ENCODE measurements at places on chromosomes 4 and X. TPM values are rescaled to one million over a fixed set of nuclear protein-coding genes. Genes with fewer than 3 reads are reported as not detected.
A peak's percentile ranks its signal among the peaks of the same experiment; 100 is the strongest.

- no peak for DNase-seq
Observed at GRCh38 chr4:153683763-153684181, 308 bp upstream of the TLR2 start.

DNA sequence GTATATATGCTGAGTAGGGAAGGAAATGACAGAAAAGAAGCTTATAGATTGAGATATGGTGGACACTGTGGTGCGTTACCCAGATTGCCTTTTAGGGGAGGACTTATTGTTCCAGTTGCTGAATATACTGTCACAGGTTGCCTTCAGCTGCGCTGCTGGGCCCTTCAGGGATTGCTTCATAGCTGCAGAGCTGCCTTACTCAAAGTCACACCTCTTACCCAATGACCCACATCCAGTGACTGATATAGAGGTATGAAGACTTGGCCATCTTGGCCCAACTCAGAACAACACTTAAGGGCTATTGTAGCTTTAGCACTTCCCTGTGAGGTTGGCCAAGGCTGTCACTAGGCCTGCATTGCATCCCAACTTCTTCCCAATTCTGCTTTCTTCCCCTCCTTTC, 63.4 kb upstream of the TMEM164 start:
- DNase-seq = no peak

GRCh38 chr4:1695913-1696312, 11.8 kb upstream of the FAM53A start:
- no peak for DNase-seq

DNA sequence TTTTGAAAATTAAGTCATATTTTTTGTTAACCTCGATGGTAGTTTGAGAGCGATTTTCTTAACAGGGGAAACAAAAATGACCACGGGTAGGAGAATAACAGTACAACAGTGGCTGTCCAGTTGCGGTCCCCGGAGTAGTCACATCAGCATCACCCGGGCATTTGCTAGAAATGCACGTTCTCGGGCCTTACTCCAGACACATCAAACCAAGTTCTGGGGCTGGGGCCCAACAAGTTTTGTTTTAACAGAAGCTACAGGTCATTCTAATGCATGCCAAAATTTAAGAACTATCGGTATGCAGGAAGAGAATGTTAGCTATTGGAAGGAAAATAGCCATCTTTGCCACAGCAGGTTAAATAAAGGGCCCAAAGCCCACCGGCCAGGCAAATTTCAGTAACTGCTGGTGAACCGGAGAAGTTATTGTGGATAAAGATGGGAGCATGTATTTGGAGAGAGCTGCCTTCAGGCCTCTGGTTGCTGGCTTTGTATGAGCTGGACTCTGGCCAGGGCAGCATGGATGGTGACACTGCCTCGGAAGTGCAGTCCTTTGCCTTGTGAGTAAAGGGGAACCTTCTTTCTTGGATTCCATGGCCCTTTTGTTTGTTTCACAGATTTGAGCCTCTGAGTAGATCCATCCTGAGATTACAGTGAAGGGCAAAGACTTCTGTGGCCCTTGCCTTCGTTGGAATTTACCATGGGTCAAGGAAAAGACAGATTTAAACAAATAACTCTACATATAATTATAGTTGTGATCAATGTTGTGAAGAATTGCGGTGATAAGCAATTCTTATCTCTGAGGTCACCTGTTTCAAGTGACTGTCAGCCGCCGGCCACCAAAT, 62.1 kb downstream of the TBC1D14 start:
- DNase-seq = no peak

GRCh38 chrX:35115205-35115604, 172.6 kb downstream of the FAM47B start:
- no peak for DNase-seq

DNA sequence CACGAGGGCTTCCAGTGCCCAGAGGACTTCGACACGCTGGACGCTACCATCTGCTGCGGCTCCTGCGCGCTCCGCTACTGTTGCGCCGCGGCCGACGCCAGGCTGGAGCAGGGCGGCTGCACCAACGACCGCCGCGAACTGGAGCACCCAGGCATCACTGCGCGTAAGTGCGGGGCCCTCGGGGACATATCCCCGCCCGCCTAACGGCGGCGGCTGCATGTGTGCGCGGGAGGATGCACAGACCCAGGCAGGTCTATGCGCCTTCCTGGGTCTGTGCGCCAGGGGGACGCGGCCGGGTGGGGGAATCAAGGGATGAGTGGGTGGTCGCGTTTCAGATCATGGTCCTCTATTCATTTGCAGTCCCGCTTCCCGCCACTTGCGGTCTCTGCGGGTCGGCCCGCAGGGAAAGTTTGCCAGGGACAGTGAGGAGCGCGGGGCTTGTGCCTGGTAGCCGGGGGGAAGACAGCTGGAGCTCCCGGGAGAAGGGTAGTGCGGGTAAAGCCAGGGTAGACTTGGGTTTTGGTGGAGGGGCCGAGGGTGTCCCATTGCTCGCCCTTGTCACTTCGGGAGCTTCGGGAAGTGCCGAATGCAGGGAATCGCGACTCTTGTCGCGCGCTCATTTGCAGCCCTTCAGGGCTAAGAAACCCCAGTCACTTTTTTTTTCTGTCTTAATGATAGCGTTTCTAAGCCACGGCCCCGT, 1.0 kb downstream of the SHISA3 start:
- peak; percentile 50 for DNase-seq

GRCh38 chr4:23040539-23040938, 347.8 kb downstream of the GBA3 start:
- DNase-seq = no peak

- no peak for DNase-seq
Observed at GRCh38 chr4:180448306-180448705, 1794.9 kb upstream of the TENM3 start.

CXXC4 gene
- 2.1 TPM for total RNA-seq

DNA sequence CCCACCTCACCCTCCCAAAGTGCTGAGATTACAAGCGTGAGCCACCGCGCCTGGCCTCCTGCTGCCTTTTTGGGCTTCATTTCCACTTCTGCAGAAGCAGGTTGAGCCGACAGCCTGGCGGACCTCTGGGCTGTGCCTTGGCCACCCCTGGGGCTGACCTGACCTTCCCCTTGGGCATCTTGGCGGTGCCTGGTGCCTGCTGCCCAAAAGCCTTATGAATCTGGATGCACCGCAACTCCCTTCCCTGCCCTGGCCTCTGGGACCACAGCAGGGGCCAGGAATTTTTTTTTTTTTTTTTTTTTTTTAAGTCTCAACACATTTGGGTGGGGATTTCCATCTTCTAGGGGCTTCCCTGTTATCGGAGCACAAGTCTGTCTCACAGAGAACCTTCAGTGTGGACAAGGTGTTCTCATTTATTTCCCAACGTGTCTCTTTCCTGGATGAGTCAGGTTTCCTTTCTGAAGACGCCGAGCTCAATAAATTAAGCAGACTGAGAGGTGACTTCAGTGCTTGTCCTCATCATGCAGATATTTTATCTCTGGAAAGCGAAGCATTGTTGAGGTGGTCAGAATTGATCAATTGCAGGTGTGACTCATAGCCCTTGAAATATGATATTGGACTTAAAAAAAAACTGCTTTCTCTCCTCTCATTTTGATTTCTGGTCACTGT, 79.7 kb downstream of the SHROOM2 start:
- DNase-seq = peak; percentile 19

DNA sequence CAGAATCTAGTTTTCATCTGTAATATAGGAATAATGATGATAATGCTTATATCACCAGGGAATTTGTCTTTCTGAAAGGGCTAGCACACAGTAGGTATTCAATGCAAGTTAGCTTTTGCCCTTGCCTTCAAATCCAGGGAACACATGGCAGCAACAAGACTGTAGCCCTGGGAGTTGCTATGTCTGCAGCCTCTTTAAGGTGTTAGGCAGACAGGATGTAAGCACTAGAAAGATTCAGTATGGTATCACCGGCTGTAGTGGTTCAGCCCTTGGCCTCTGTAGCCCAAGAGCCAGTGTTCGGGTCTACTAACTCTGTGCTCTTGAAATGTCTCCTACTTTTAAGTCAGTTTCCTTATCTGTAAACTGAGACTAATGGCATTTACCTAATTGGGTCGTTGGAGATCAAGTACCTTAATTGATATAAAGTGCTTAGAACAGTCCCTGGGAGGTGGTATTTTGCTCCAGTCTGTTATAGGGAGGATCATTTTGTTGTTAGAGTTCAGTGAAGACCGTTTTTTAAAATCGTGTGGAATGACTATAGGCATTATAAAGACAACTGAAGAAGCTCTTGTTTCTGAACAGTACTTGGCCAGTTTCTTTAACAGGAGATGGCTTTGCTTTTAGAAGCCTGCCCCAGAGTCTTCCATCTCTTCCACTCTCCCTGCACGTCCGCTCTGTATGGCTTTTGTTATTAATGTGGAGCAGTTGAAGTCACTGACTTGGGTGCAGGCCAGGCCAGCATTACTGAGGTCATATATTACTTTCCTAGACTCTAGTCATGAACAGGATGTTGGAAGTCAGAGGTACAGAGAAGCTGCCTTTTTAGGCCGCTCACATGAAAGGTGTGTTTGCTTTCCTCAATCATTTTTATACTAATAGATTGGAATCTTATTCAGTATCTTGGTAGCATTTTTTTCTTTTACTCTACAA, 44.8 kb downstream of the GAB1 start:
- no peak for DNase-seq

- DNase-seq = no peak
Observed at GRCh38 chrX:124263743-124264142, 68.7 kb upstream of the TEX13D start.

DNA sequence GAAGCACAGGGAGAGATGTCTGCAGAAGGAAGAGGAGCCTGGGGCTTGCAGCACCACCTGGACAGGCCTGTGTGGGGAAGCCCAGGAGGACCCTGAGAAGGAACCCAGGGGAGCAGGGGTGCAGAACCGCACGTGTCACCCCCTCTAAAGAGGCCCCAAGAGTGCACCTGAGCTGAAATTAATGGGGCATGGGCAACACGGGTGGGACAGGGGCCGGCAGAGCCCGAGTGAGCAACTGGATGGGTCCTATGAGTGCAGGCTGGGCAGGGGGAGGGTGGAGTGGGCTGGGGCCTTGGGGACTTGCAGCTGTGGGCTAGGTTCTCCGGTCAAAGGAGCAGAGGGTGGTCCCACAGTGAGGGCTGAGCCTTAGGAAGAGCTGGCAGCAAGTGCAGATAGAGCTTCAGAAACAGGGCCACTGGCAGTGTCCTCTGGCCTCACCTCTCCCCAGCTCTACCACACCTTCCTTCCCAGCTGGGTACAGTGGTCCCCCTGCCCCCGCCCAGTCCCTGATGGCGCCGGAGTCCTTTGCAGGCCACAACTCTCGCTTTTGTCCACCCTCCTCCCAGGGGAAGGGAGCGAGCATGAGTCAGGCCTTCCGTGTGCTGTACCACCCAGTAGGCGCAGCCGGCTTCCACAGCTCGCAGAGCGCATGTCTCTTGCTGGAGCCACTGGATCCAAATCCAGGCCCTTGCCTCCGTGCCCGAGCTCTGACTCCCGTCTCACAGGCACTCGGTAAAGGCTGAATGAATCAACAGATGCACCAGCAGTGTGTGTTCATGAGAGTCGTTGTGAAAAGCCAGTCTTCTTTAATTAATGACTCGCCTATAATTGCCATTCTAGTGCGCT, 131.6 kb downstream of the HMX1 start:
- no peak for DNase-seq

DNA sequence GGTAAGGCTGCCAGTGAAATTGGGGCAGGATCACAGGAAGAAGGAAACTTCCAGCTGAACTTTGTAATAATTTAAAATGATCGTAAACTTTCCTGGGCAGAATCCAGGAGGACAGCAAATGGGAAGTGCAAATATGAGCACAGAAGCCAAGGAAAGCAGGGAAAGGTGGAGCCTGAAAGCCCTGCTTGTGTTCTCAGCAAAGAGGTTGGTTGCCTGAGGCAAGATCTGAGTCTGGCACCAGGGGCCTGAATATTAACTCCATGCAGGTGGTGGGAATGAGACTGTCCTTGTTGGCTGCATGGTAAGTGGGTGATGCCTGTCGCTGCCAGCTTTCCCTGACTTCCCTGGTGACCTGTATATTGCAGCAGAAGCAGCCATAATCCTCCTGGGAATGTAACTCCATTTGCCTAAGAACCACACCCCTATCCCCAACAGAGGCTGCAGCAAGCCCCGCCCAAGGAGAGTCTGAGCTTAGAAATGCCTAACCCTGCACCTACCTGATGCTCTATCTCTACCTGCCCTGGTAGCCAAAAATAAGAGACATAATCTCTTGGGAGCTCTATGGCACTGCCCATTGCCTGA, 132.0 kb upstream of the HDX start:
- DNase-seq = no peak

DNA sequence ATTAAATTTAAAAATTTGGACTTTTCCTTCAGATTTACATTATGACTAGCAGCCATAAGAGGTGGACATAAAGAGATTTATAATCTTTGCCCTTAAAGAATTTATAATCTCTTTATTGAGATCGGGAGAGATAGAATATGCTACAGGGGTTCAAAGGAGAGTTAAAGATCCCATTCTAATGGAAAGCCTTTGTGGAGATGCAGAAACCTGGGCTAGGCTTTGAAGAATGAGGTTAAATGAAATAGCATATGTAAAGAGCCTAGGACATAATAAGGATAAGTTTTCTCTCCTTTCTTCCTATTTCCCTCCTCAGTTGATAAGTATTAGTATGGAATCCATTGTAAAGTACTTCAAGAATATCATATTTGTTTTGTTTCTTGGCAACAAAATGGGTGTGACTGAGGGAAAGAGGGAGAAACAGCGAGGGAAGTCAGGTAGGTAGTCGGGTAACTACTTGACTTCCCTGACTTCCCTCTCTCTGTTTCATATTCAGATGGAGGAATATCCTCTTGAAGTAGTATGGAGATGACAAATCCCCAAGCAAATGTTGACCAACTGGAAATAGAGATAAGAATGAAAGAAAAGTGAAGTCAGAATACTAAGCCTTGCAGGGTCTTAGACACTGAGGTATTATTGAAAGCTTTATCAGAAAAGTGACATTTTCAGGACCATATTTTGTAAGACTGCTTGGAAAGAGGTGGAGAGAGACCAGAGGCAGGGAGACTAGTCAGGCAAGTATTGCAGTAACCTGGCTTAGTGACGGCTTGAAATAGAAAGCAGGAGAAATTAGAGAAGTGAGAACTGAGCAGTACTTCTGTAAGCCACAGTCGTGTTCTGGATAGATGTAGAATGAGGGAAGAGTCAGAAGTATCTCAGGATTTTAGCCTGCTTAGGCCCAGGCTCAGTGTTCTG, 82.9 kb downstream of the PDLIM5 start:
- DNase-seq = no peak

DNA sequence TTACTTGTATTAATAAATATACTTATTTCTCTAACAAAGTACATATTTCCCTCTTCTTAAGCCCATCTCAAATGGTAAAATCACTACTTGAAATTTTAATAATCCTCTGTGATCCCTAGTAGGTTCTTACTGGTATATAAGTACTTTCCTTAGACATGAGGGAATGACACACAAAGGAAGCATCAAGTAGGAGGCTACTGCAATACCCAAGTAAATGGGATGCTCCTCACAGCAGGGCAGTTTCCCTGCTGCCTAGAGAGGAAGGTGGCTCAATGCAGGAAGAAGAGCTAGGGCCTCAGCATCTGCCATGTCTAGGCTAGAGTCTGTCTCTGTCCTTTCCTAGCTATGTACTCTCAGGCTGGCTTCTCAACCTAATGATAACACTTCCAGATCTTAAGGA, 122.1 kb upstream of the DIPK2B start:
- peak; percentile 1 for DNase-seq

- DNase-seq = no peak
Observed at GRCh38 chr4:2472187-2472586, 3.3 kb downstream of the RNF4 start.

- DNase-seq = peak; percentile 68
Observed at GRCh38 chr4:88382621-88383020, 4.0 kb downstream of the HERC6 start.

PCDH11X gene
- 0.03 TPM for total RNA-seq

Measured in Caki2 (cell line).